Activated T-cell treated with anti-CD3 and anti-CD28 coated beads, Interleukin-2, amount 50 U/mL, for 24 hours (primary cell): ENCODE measurements at places on chromosomes 7 and 10.

DNA sequence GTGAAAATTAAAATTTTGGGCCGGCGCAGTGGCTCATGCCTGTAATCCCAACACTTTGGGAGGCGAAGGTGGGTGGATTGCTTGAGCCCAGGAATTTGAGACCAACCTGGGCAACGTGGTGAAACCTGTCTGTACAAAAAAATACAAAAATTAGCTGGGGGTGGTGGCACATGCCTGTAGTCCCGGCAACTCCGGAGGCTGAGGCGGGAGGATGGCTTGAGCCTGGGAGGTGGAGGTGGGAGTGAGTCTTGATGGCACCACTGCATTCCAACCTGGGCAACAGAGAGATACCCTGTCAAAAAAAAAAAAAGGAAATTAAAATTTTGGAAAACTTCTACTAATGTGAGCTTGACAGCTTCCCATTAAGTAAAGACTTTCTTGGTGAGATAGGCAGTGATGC, 3.1 kb downstream of the SRRT start:
- DNase-seq: no peak

GRCh38 chr10:73263693-73264347, 11.4 kb upstream of the MRPS16 start:
- no peak for DNase-seq

DNA sequence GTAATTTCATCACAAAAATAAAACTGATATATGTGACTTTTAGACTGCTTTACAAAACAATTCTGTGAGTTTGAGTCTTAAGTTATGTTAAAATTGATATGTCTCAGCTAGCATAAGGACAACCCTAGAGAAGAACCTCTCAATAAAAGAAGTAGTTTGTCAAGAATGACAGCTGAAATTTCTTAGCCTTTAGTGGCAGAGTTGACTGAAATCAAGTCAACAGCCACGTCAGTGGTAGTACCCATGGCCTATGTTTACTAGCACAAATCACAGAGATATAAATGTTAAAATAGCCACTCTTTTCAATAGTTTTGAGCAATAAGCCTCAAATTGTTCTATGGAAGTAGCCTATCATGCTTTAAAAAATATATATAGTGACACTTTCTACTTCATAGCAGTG, 138.9 kb upstream of the FERD3L start:
- no peak for DNase-seq

- no peak for DNase-seq
These were observed 23.7 kb upstream of the TRIM24 start for GRCh38 chr7:138436388-138436787.

DNA sequence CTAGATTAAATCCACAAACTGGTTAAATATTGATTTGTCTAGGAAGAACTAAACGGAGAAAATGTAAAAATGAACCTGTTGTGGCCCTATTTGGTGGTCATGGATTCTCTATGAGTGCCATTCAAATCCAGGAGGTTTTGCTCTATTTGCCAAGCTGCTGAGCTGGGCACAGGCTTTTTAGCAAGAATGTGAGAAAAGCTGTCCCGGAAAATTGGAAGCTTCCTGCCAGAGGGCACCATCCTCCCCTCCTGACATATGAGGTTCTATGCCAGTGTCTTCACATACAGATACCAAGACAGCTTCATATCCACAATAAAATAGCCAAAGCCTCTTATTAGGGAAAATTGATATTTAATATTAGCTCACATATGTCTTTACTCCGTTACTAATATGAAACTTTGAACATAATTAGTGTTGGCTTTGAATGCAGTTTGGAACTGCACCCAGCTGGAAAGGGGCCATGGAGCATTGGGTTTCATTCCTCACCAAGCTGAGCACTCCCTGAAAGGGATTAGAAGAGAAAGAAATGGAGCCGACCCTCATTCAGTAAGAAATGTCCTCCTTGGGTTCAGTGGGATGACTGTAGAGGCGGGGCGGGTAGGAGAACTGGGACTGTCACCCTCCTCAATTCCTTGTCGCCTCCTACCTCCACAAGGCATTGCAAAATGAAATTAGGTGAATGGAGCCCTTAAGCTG, 47.8 kb downstream of the NRCAM start:
- DNase-seq: no peak

DNA sequence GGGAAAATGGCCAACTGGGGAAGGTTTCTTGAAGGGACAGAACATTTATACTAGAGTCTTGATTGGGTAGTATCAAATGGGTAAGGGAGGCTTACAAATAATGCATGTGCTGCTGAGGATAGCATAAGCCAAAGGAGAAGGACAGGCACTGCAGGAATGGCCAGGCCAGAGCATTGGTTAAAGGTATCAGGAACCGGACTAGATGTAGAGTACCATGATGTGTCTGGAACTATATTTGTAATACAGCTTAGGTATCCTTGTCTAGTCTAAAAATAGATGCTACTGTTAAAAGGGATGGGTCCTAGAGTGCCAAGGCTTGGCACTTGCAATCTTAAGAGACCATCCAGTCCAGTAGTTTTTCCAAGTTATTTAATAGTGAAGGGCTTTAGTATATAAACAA, 20.3 kb downstream of the TMEM243 start:
- DNase-seq: no peak

DNA sequence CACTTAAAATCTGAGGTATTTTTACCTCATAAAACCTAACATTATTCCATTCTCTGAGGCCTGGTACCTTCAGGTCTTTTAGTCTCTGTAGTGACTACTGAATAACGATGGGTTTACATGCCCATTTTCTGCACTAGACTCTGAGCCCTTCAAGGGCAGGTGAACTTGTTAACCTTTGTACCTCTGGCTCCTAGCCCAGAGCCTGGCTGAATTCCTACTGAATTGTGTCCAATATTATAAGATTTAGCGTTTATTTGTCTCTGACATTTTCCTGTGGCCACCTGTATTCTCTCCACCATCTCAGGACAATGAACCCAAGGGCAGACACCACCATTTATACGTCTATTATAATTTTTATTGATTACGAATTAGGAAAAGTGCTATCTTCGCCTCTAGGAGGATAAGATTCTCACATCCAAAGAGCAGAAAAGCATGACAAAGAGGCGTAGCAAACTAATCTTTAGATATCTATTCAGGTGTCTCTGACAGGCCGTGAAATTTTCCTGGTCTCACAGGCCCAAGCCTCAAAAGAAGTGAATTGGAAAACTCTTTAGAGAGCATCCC, 27.9 kb upstream of the HNRNPH3 start:
- DNase-seq: no peak

DNA sequence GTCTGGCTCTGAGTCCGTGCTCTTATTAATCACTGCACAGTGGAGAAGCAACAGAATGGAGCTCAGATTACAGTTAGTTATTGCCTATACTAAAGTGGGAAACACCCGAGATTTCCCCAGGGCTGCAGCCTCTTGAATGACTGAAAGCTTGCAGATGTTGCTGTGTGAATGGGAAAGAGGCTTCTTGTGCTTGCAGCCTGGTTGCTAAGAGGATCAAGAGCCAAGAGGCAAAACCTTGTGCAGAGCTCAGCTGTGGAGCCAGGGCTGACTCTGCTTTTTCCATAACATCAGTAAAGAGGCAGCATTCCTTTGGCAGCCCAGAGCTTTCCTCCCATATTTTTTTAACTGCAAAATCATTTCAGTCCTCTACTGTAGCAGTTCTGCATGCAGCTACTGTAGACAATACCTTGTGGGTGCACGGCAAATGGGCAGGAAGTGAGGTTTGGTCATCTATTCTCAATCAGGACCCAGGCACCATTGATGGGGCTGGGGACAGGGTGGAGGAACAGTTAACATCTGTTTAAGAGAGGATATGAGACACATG, 86.5 kb downstream of the RALA start:
- no peak for DNase-seq

- no peak for DNase-seq
These were observed 41.7 kb upstream of the NRF1 start for GRCh38 chr7:129569811-129570215.

GRCh38 chr7:73638911-73639310, 14.6 kb upstream of the MLXIPL start:
- no peak for DNase-seq

DNA sequence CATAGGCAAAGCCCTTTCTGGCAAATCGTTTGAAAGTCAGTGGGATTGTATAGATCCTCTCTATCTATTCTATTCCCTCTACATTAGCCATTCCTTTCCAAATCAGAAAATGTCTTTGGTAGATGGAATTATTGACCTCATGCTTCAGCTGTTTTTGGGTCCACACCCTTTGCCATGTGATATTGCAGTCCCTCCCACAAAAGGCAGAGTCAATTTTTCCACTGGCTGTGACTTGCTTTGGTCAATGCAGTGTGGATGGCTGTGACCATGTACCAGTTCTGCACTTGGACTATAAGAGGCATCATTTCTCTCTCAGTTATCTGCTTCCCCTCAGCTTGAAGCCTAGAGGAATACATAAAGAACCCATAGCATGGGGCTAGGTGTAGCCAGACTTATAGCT, 332.9 kb downstream of the PTEN start:
- DNase-seq: no peak

DNA sequence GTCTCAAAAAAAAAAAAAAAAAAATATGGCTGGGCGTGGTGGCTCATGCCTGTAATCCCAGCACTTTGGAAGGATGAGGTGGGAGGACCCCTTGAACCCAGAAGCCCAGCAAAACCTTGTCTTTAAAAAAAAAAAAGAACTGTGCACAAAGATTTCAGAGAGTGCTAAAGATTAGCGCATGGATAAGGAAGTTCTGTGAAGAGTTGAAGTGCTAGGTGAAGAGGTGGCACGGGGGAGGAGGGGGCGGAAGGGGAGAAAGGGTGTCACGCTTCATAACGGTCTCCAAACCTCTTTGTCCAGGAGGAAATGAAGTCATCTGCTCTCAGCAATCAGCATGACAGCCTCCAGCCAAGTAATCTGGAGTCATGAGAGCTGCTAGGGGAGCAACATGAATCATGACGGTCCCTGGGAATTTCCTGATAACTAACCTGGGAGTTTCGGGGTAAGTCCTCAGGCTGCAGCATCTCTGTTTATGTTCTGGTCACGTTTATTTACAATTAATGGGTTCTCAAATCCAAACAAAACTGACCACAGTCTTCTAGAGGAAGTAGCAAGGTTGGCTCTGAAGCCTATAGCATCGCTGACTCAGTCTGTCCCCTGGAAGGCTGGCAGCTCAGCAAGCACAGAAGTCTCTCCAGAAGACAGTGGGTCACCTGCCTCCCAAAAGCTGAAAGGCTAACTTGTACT, 1.9 kb upstream of the PLAU start:
- peak; percentile 62 for DNase-seq

- DNase-seq: no peak
These were observed at the start of gene JAKMIP3 for GRCh38 chr10:132065491-132066105. JAKMIP3 (plus strand) TSS chr10:132065946; CDS start chr10:132104809, 38,863 bp downstream.

GRCh38 chr7:69457595-69458504, 140.4 kb upstream of the AUTS2 start:
- no peak for DNase-seq

GRCh38 chr7:27546610-27547009, 116.1 kb downstream of the HIBADH start:
- no peak for DNase-seq

DNA sequence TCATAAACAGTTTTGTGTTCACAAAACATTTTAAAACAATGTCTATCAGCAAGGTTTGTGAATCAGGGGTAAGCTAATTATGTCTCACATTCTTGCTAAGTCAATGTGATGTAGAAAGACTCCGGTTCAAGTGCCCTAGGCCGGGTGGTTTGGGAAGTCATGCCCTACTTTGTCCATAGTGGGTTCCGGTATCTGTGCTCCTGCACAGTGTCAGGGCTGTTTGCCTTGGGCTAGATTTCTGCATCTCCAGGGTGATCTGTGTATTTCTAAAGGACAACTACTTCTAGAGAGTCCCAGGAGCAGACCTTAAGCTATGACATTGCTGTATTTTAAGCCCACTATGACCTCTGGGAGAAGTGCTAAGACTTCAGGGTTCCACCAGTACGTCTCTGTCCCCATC, 504.1 kb downstream of the PLXNA4 start:
- no peak for DNase-seq

GRCh38 chr10:60524541-60524940, 134.9 kb upstream of the ANK3 start:
- DNase-seq: no peak

DNA sequence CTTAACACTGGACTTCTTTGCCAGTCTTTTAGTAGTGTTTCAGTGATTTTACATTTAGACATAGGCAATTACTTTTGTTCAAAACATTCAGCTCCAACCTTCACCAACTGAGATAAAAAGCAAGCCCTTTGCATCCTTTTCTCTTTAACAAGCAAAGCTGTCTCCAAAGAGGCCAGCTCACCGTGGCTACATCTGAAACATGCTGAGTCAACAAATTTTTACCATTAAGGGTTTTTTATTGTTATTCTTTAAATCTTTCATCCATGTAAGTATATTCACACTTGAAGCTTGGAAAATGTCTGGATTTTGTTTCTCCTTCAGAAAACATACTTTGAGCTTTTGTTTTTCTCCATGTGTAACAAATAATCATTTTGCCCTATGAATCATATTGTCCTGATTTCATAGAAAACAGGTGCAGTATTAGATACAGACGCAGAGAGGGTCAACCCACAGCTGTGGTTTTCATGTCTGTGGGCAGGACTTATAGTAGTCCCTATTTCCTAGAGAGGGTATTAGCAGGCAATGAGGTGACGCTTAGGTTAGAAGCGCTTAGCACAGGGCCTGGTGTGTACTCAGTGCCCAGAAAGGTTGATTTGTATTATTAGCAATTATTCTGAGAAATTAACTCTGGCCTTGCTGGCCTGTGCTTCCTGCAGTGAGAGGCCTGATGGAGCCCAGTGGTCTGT, 99.5 kb downstream of the MKI67 start:
- DNase-seq: no peak

- DNase-seq: no peak
These were observed 85.3 kb downstream of the VOPP1 start for GRCh38 chr7:55486991-55487390.

GRCh38 chr10:114458955-114459354, 54.7 kb upstream of the AFAP1L2 start:
- DNase-seq: no peak

GRCh38 chr10:84176351-84176750, 2.8 kb downstream of the GPR15LG start:
- DNase-seq: no peak

GRCh38 chr10:83625831-83626360, 513.4 kb upstream of the GHITM start:
- no peak for DNase-seq

DNA sequence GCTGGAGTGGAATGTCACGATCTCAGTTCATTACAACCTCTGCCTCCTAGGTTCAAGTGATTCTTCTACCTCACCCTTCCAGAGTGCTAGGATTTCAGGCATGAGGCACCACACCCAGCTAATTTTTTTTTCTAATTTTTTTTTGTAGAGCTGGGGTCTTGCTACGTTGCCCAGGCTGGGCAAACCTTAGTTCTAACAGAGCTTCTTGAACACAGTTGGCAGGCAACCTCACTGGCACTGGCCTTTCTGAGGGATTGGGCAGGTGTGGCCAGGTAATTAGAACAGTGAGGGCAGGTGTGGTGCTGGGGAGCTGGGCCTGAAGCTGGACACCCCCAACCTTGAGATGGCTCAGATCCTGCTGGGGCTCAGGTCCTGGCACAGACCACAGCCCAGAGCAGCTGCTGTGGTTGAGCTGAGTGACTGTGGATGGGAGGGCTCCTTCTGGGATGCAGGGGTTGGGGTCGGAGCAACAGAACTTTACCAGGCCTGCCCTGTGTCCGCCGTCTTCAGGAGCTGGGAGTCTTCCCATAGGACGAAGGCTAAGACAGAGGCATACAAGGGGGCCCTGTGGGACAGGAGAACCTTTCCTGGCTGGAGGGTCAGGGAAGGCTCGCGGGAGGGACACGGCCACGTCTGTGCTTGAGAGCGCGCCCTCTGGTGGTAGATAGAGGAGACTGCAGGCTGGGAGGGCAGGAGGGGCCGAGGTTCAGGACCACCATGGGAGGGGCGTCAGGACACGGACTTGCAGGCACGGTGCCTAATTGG, 48.2 kb downstream of the COL26A1 start:
- DNase-seq: peak; percentile 61

- DNase-seq: no peak
These were observed 275.8 kb downstream of the CACNA2D1 start for GRCh38 chr7:82167558-82168314.
